ENCODE measurements at places on chromosomes 3 and 15.

DNA sequence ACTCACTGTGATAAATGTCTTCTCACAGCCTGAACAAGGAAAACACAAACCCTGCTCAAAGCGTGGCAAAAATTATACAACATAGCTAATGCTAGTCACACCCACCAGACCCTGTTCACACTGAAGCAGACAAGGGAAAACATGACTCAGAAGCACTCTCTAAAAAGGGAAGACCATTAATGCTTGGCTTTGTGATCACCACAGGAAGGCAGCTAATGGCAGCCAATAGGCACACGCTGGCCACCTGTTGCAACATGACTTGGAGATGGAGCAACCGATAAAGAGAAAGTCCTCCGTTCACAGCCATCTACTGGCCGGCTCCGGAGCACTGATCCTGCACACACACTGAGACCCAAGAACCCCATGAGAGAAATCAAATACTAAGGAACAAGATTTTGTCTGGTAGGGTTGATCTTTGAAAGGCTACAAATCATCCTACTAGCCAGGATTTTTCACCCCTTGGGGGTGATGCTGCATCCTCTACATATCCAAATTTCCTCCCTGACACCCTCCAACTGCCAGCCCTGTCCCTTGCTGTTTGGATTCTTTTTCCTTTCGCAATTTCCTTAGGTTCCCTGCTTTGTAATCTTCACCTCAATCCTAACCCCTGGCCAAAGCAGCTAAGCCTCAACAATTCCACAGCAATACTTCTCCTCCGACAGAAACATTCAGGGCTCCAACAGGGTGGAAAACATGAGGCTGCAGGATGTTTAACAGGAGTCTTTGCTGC is 3.2 kb downstream of the ZXDC start:
- no peak for DNase-seq

GRCh38 chr15:88635318-88635717 is 3.5 kb upstream of the ISG20 start:
- no peak for DNase-seq

DNA sequence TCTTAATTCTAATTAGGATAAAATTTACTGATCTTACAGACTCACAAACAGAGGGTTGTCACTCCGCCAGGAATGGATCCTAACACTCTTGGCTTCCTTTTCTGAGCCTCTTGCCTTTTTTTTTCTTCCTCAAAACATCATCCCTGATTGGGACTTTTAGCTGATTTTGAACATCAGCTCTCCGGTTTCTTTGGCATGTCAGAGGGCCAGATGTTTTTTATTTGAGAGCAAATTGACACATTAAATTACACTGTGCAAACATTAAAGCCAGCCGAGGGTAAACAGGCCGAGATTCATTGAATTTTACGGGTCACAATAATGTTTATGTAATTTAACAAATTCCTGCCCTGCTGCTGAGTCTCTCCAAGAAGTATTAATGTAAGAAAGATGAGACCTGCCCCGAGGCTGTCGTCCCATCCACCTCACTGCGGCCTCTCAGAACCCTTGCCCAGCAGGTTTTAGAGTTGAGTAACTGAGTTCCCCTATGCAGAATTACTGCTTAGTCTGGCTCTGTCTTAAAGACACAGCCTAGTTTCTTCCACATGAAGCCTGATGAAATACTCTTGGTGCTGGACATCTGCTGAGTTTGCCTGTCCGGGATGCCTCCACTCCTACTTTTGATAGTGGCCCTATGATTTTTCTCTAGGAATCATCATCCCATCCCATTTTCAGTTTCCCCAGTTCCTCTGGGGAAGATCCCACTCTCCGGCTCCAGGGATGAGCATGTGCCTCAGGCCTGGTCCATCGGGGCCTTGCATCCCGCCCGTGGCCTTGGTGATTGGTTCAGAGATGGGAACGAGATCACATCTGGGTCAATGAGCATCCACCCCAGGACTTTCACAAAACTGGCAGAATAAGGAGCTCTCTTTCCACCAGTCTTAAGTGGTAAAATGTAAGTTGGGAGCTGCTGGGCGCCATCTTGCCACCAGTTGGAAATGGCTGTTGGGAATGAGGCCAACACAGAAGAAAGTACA is 226.6 kb upstream of the TLE3 start:
- no peak for DNase-seq

- DNase-seq, result no peak
Observed at GRCh38 chr3:45946307-45946706, 3.0 kb downstream of the CXCR6 start.

GRCh38 chr3:131048030-131048429 is 21.4 kb downstream of the NEK11 start:
- DNase-seq, result no peak

DNA sequence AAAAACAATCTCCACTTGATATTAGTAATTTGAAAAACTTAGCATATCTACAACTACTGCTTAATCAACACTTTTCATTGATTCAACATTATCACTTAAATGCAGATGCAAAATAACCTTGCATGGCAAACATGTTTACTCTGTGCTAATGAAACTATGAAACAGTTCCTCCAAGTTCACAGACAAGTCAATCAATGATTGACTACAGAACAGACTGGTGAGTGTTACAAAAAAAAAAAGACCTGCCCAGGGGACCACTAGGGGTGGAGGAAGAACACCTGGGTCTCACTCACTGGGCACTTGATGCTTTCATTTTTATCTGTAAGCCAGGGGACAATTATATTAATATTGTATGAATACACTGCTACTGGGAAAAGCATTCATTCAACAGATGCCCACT is 4.3 kb upstream of the NR2C2 start:
- no peak for DNase-seq

Measured in cerebellum (tissue), 4 donors.